ENCODE measurements at places on chromosomes 12 and 14.

GRCh38 chr12:47160316-47161244, 80.8 kb upstream of the AMIGO2 start:
- no peak for DNase-seq

DNA sequence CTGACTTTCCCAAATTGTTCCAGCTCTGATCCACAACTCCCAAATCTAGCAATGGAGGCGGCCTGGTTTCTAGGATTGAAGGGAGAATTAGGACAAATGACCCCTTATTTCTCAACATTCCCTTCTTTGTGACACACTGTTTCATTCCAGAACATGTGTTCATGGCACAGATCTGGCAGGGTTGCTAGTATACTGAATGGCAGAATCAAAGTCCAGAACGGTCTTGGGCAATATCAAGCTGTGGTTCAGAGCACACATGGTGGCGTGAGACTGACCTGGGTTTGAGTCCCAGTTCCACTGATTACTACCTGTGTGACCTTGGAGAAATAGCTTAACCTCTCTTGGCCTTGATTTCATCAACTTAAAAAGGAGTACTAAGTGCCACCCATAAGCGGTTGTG, 152.5 kb downstream of the SAMD4A start:
- DNase-seq, result no peak

DNA sequence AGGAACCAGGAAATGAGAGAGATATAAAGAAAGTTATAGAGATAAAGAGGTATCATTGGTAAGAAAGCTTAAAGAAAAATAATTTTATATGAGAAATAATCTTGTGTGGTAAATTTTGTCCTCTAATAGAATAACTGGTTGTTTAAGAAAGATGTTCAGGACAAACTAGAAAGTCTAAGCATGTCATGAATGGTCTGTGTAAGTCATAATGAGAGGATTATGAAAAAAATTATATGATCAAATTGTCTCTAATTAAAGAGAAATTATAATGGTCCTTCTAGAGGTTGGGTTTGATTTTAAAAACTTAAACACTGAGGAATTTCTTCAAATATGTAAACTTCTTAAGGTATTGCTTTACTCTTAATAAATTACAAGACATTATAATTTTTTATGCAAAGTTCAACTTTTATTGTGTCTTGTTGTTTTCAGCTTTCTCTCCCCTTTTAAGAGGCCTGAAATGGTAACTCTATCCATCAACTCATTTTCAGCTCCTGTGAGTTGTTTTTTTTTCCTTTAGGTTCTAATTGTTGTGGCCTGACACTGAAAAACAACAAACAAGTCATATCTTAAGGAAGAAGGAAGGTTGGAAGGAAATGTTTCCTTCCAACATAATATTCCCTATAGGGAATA, 88.2 kb upstream of the CNOT2 start:
- DNase-seq, result no peak

GRCh38 chr12:29783773-29784666, at the start of gene TMTC1:
TSS of gene TMTC1 (minus strand) at chr12:29783942. CDS start at chr12:29783751, 191 bp downstream.
- DNase-seq, result peak; percentile 84

DNA sequence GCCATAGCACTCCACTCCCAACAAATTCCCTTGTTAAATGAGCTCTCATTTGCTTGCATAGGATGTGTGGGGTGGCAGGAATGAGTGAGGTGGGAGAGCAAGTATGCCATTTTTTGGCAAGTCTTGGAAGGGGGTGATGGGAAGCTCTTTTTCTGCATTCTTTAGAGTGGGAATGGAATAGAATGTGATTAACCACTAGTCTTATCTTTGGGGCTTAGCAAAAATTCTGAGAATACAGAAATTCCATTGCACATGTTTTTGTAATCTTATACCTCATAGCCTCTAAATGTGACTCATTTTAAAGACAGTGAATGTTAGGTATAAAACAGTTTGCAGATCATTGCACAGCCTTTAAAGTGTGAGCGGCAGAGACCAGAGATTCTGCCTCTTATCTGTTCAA, 28.4 kb upstream of the NEDD1 start:
- no peak for DNase-seq

Measured in tibial artery (tissue), 4 donors.